ENCODE measurements at places on chromosomes 13 and 19.
A peak's percentile ranks its signal among the peaks of the same experiment; 100 is the strongest.

DNA sequence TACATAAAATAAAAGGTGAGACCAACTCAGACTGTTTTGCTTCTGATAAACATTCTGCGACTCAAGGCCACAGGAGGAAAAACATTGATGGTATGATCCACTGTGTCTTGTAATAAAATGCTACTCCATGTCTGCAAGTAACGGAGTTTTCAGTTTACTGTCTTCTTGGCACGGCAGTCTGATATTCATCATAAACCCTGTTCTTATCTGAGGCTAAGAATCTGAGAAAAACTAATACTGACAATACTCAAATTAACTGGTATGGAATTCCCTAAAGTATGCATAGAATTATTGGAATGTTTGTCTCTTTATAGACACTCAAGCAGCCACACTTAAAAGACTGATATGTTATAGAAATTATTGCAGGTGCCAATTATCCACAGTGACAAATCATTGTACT is 125.5 kb downstream of the TBC1D4 start:
- no peak for DNase-seq

DNA sequence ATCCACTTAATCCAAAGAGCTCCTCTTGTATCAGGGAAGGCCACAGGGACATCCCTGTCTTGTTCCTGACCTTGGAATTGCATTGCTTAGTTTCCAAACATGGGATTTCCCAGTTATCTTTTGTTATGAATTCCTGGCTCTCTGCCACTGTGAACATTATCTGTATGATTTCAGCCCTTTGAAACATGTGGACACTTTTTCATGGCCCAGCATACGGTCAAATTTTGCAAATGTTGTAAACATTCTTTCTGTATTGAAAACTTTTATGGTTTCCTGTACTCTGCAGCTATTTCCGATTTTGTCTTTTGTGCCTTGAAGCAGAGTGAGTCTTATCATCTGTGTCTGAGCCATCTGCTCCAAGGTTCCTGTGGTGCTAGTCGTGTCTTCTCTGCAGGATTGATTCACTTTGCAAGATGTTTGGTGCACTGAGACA is 4.5 kb upstream of the CFAP97D2 start:
- DNase-seq: no peak

GRCh38 chr13:53098455-53098854 is 69.8 kb downstream of the OLFM4 start:
- no peak for DNase-seq

DNA sequence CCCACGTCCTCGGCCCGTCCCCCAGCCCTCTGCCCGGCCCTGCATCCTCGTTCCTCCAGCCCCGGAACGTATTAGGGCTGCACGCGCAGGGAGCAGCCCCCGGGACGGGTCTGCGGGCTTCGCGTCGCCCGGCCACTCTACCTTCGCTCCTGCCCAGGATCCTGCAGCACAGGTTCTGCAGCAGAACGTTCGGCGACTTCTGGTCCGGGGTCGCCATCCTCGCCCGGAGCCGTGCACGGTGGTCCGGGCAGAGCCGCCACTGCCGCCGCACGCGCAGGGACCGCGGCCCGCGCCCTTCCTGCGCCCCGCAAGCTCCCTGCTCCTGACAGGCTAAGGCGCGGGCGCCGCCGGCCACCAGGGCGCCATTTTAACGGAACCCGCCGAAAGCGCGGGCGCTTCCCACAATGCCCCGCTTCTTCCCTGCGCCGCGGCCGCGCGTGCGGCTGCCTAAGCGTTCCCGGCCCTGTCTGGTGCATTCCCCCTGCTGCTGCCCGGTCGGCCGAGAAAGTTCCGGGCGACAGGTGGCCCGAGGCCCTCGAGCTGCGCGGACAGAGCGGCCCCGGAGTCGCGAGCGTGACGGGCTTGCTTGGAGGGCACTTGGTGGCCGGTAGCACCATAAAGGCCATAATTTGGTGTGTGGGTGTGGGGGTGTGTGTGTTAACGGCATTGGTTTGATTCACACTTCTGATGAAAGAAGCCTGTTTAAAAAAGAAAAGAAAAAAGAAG is at the start of gene TUBGCP3:
Gene TUBGCP3 (minus strand): TSS at position 390 of the 726 bp plus-strand sequence. CDS start 173 bp downstream, at position 217.
- peak; percentile 54 for DNase-seq

DNA sequence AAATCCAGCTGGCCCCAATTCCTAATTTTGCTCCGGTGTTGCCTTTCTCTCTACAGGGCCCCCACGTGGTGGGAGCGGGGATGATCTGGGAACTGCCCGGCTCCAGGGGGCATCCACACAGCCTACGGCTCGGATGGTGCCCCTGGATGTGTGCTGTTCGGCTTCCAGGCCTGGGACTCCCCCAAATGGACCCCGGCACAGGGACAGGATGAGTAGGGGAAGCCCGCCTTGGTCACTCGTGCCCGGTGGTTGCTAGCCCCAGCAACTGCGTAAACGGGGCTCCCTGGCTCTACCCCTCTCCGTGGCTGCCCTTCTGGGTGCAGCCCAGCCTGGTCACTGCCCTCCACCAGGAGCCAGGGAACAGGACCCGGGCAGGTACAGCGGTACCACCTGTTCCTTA is 111.5 kb downstream of the TEX26 start:
- no peak for DNase-seq

DNA sequence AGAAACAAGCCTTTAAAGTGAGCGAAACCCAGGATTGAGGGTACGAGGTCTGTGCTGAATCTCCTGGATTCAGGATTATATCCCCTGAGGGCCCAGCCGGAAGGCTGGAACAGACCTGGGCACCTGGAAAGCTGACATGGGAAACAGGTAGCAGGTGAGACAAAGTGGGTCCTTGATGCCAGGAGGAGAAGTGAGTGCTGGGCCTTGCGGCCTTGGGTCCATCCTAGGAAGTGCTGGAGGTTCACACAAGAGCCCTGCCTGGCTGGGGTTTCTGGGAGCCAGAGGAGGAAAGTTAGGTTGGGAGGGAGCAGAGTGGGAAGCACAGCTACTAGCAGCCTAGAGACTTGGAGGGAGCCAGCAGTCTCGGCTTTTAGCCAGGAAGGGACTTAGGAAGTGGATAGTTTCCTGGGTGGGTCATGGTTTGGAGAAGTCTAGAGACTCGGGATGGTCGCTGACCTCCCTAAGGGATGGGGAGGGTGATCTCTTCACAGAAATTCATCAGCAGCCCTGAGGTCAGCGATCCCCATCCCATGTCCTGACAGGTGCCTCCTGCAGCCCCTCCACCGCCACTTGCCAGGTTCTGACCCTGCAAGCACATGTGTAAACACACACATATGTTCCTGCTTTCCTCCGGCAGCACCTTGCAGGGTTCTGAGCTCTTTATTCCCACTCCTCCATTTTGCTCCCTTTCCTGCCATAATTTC is 29.4 kb upstream of the ZNF492 start:
- no peak for DNase-seq
